ENCODE measurements at places on chromosomes 4 and X. TPM values are rescaled to one million over a fixed set of nuclear protein-coding genes. Genes with fewer than 3 reads are reported as not detected.

The SLC26A1 gene
- 0.49 TPM for total RNA-seq

The SLC4A4 gene
- total RNA-seq: 34.6 TPM

The DSPP gene
- 0.05 TPM for total RNA-seq

The TRPC5OS gene
- total RNA-seq: 0.22 TPM

The RPS6KA6 gene
- 19.5 TPM for total RNA-seq

The PNMA3 gene
- 11.4 TPM for total RNA-seq

The UCP1 gene
- 0.33 TPM for total RNA-seq

The AWAT2 gene
- not detected for total RNA-seq

The AMMECR1 gene
- 13.1 TPM for total RNA-seq

The SPACA5 gene
- not detected for total RNA-seq

The VEGFC gene
- total RNA-seq: 10.6 TPM

The SLC7A11 gene
- 7.1 TPM for total RNA-seq

The CLIC2 gene
- total RNA-seq: 4.8 TPM

The CSN3 gene
- total RNA-seq: not detected

The FGF13 gene
- total RNA-seq: 42.1 TPM

The SLC10A4 gene
- total RNA-seq: 3.1 TPM

The MAGEC2 gene
- total RNA-seq: not detected

The CLGN gene
- total RNA-seq: 22.5 TPM

The MAPK10 gene
- 179 TPM for total RNA-seq

The KCTD8 gene
- 9.3 TPM for total RNA-seq

The PAGE1 gene
- total RNA-seq: not detected

The IGFBP7 gene
- 290 TPM for total RNA-seq

The DDX53 gene
- total RNA-seq: not detected

The TDO2 gene
- total RNA-seq: 0.82 TPM
